ENCODE measurements at places on chromosomes 1 and 21. TPM values are rescaled to one million over a fixed set of nuclear protein-coding genes. Genes with fewer than 3 reads are reported as not detected.

The PLA2G2C gene
- not detected for total RNA-seq

The DCST2 gene
- 0.46 TPM for total RNA-seq

The S100A7A gene
- total RNA-seq: not detected

The CPT2 gene
- total RNA-seq: 8.3 TPM

The FAM72A gene
- 8.7 TPM for total RNA-seq

The CLDN17 gene
- total RNA-seq: not detected

The C1orf185 gene
- not detected for total RNA-seq

The SFPQ gene
- 183 TPM for total RNA-seq

The ZYG11A gene
- total RNA-seq: 2.7 TPM

The GSTM1 gene
- total RNA-seq: not detected

The CA6 gene
- not detected for total RNA-seq

The ADGRB2 gene
- 4.9 TPM for total RNA-seq

The SPRR2B gene
- not detected for total RNA-seq

The TEDDM1 gene
- not detected for total RNA-seq

The SWT1 gene
- total RNA-seq: 1.6 TPM

The LINGO4 gene
- not detected for total RNA-seq

The KRTAP7-1 gene
- total RNA-seq: not detected

The MIXL1 gene
- total RNA-seq: not detected

The SLC16A1 gene
- total RNA-seq: 44.1 TPM

The CLCA4 gene
- not detected for total RNA-seq

The CA14 gene
- not detected for total RNA-seq

All from A549 treated with Mapracorat at 1 μM for 4 hours (cell line).